Fibroblast of upper back skin (primary cell): ENCODE measurements at places on chromosomes 11 and 22.

GRCh38 chr22:36757668-36758211 lies 18.2 kb downstream of the IFT27 start:
- peak; percentile 62 for DNase-seq

DNA sequence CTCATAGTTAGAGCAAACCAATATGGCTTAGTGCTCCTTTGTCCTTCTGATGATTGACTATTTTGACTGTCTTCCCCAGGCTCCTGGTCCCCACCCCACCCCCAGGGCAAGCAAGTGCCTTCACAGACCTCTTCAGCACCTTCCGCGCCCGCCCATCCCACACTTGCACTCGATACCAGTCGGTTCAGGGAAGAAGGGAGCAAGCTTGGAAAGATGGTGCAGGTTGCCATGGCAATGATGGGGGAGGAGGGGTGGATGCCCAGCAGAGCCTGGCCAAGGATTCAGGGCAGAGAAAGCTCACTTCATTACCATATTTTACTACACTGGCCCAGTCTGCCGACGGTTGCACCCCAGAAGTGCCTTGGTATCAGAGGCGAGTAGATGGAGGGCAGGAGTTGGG lies 2.2 kb downstream of the TMEM132A start:
- no peak for DNase-seq

GRCh38 chr11:45252134-45252856 lies 33.8 kb downstream of the SYT13 start:
- peak; percentile 18 for DNase-seq

GRCh38 chr11:21631991-21632390 lies 560.9 kb upstream of the ANO5 start:
- DNase-seq, result no peak

- peak; percentile 98 for DNase-seq
Measured at GRCh38 chr11:121890377-121890776, 225.6 kb downstream of the BLID start.

- DNase-seq, result no peak
Measured at GRCh38 chr11:40230821-40231220, 1228.6 kb downstream of the LRRC4C start.

GRCh38 chr22:49406879-49407587 lies 420.6 kb downstream of the BRD1 start:
- DNase-seq, result no peak

- no peak for DNase-seq
Measured at GRCh38 chr11:37322333-37323194, 724.5 kb upstream of the RAG2 start.

GRCh38 chr11:693415-693831 lies 1.6 kb downstream of the DEAF1 start:
- DNase-seq, result peak; percentile 34

- DNase-seq, result no peak
Measured at GRCh38 chr11:11641581-11641980, 19.8 kb upstream of the GALNT18 start.

DNA sequence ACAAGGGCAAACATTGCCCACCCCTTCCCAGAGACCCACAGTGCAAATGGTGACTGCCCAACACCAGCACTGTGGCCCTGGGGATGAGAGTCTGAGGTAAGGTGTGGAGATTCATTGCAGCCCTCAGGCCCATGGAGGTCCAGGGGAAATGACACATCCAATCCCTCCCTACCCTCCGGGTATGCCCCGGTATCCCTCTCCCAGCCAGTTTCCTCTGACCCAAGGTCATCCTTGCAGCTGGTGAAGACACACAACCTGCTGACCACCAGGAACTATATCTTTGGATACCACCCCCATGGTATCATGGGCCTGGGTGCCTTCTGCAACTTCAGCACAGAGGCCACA lies 18.9 kb upstream of the UVRAG start:
- no peak for DNase-seq
